ENCODE measurements at places on chromosomes 12 and 14.

DNA sequence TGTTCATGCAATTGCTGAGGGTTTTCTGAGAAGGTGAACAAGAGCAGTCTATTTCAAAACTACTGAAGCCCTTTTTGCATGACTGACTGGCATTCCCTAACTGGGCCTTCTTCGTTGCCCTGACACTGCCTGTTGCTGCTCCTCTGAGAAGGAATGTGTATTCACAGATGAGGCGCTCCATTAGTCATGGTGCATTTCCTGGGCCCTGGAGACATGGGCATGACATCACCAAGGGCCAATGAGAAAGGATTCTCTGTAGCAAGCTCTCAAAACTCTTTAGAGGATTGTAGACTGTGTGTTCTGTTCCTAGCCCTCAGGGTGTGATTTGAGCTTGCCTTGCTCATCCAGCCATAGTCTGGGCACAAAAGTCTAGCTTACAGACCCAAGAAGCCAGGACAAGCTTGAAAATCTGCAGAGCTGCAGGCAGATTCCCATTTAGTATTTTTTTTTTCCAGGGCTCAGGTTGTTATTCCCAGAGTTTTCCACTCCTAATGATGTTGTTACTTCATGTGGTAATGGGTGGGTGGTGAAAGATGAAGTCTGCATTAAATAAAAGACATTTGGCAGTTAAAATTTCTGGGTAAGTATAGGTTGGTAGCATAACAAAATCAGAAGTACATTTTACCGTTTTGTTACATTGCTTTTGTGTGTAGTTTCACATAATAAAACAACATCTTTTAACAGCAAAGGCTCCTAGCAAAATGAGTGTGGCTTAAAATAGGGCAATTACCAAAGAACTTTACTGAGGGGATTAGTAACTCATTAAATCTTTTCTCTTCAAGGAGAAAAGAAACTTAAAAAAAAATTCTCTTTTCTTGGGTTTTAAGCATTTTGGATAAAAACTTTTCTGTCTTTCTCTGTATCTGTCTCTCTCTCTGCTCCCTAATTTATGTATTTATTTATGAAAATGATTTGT, 318.4 kb downstream of the RAD51B start:
- peak; percentile 79 for DNase-seq

- DNase-seq = no peak
Observed at GRCh38 chr14:25322784-25323183, 272.8 kb upstream of the STXBP6 start.

DNA sequence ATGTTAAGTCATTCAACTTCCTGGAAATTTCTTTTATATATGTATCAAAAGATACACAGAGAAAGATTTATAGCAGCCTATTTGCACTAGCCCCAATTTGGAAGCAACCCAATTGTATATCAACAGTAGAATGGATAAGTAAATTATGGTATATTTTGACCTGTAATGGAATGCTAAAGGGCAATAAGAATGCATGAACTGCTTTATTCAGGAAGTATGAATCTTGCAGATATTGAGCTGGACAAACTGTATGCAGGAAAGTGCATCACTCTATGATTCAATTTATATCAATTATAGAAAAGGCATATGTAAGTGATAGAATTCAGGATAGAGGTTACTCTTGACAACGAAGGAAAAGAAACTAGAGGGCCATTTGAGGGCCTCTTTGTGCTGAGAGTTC, 913.1 kb upstream of the FBXO33 start:
- DNase-seq = no peak

GRCh38 chr14:53260286-53260685, 107.2 kb upstream of the DDHD1 start:
- DNase-seq = no peak

- no peak for DNase-seq
Observed at GRCh38 chr14:22532345-22533056, 56.5 kb downstream of the DAD1 start.

GRCh38 chr14:69151458-69152180, 1.3 kb downstream of the DCAF5 start:
- peak; percentile 81 for DNase-seq

DNA sequence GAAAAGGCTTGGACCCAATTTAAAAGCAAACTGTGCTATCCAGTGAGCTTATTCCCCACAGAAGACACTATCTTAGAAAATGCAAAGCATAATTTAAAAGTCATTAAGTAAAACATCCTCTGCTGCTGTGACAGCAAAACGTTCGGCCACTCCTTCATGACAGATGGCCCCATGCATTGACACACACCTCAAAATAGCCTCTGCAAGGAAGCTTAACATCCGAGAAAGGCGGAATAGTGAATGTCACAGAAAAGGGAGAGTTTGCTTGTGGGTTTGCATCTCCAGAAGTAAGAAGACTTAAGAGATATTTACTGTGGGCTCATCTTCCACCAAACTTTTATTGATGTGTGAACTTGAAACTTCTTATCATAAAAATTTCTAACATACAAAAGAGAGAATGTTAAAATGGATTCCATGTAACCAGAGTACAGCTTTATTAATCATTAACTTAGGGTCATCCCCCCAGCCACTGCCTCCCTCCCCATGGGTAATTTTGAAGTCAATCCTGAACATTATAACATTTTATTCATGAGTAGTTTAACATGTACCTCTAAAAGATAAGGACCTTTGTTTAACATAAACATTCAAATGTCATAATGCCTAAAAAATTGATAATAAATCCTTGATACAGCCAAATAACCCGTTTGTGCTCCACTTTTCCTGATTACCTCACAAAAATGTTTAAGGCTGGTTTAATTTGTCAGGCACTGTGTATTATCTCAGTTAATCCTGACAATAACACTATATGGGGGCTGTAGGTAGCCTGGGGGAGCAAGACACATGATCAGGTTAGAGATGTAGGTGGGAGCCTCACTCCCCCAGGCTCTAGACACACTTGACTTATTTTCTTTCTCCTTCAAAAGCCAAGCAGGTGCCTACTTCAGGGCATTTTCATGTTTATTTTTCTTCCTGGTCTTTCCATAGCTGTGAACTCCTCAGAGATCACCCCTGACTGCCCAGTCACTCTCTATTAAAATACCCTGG, 119.7 kb upstream of the TMCC3 start:
- no peak for DNase-seq

DNA sequence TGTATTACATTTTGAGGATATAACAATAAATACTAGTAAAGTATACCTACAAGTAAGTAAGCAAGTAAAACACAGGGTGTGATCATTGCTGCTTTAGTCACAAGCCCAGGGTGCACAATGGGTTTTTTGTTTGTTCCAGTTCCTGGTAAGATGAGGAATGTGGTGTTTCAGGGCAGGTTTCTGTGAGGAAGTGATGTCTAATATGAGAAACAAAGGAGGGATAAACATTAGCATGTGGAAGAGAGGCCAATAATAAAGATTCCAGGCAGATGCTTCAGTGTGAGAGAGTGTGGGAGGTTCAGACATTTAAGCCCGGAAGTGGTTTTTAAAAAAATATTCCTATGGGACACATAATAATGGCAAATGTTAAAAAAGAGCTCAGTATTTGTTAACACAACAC, 808.1 kb upstream of the USP15 start:
- DNase-seq = peak; percentile 78

GRCh38 chr12:107492393-107493134, 193.0 kb upstream of the PWP1 start:
- no peak for DNase-seq

DNA sequence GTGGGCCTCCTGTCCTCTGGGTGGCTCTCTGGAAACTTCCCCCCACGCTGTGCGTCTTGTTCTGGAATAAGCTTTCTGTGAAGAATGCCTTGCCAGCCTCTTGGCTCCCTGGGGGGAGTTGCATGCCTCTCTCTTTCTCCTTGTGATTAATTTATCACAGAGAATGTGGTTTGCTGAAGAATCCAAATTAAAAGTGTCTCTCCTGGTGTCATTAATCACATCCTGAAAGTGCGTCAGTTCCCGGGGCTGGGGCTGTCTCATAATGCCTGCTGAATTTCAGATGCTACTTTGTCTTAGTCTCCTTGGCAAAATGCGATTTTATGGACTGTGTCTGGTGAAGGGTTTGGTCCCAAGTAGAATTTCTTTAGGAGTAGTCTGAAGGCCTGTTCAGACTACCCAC, 787.7 kb upstream of the TMEM132C start:
- no peak for DNase-seq

DNA sequence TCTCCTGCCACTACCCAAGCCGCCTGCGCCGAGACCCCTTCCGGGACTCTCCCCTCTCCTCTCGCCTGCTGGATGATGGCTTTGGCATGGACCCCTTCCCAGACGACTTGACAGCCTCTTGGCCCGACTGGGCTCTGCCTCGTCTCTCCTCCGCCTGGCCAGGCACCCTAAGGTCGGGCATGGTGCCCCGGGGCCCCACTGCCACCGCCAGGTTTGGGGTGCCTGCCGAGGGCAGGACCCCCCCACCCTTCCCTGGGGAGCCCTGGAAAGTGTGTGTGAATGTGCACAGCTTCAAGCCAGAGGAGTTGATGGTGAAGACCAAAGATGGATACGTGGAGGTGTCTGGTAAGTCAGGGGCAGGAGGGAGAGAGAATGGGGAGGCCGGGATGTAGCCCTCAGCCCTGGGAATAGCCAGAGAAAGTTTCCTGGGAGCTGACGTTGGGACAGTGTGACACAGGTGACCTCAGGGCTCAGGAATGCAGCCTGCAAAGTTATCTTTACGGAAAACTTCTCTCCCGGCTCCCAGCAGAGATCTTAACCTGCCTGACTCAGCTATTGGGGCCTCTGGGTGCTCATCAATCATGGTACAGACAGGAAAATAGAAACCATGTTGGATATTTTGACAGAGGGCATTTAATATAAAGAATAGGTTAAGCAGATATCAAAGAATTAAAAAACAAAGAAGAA, 747 bp downstream of the HSPB8 start:
- peak; percentile 52 for DNase-seq

- no peak for DNase-seq
Observed at GRCh38 chr12:32777691-32778175, 22.0 kb upstream of the YARS2 start.

- no peak for DNase-seq
Observed at GRCh38 chr12:93322784-93323183, 54.9 kb upstream of the NUDT4 start.

DNA sequence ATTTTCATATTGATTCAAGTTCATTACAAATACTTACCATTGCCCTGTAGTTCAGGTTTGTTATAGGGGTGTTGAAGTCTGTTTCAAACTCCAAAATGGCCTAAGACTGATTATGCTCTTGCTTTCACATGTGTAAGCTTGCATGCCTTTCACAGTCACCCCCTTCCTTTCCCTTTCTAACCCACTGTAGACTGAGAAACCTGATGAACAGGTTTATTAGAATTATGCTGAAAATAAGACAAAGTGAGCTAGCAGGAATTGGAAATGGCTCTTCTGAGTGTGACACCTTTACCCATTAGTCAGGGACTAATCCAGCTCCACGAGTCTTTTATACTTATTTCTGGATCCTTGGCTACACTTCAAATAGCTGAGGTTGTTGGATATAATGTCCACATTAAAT, 38.9 kb downstream of the FBXO33 start:
- peak; percentile 9 for DNase-seq
